ENCODE measurements at places on chromosomes 2 and 18.

- no peak for DNase-seq
Measured at GRCh38 chr18:48676346-48676745, 137.5 kb downstream of the CTIF start.

DNA sequence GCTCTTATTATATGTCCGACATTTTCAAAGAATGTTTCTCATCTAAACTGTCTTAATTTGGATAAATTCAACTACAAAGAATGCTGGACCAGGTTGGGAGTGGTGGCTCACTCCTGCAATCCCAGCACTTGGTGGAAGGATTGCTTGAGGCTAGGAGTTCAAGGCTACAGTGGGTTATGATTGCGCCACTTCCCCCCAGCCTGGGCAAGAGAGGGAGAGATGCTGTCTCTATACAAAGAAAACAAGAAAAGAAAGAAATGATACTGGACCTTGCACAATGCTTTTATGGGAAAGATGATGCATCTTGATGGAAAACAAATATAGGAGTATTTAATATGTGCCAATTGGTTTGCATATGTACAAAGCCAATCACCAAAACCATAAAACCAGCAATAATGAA lies 296.7 kb downstream of the LPIN1 start:
- no peak for DNase-seq

GRCh38 chr18:63290166-63290820 lies 29.3 kb downstream of the BCL2 start:
- no peak for DNase-seq

DNA sequence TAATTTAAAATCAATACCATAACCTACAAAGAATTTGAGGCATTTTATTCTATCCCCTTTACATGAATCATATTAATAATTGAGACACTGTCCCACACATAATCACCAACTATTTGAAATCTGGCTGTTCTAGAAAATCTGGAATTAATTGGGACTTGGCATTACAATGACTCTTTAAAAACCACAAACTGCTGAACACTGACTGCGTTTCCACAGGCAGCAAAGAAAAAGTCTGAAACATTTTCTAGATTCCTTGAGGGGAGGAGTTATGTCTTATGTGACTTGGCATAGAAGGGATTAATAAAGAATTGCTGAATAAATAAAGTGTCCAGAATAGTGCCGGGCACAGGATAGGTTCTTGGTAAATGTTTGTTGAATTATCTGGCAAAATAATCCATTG lies 61.4 kb downstream of the GPR39 start:
- DNase-seq: no peak

- DNase-seq: no peak
Measured at GRCh38 chr2:179141206-179141605, 91.3 kb upstream of the CCDC141 start.

GRCh38 chr2:59584958-59585357 lies 968.5 kb downstream of the BCL11A start:
- DNase-seq: peak; percentile 13

DNA sequence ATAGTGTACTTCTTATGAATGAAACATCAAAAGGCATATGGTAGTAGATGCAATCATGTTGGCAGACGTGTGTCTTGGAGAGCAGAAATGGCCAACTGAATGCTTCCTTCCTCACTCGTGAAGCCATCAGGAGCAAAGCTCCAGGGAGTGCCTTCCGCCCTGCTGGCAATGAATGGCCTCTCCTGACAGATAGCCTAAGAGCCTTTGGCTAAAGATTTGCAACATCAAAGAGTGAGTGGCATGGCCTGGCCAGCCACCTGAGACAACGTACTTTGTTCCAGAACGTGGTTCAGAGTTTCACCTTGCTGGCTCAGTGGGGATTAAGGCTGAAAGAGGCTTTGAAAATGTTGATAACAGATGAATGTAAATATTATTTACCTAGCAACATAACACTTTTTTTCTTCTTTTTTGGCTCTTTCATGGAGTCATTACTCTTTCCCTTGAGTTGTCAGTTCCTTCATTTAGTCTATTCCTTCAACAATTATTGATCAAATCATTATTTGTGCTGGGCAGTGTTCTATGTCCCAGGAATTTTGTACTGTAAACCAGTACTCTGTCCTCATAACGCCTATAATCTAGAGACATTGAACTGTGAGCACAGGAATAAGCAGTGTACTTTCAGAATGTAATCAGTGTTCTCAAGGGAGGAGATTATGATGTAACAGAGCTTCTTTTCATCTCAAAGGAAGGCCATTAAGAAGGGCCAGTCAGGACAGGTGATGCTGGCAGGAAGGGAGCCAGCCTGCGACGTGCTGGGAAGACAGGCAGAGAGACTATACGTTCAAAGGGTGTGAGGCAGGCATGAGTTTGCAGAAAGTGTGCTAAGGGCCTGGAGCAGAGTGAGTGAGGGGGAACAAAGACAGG lies 59.4 kb upstream of the SH3RF3 start:
- no peak for DNase-seq

DNA sequence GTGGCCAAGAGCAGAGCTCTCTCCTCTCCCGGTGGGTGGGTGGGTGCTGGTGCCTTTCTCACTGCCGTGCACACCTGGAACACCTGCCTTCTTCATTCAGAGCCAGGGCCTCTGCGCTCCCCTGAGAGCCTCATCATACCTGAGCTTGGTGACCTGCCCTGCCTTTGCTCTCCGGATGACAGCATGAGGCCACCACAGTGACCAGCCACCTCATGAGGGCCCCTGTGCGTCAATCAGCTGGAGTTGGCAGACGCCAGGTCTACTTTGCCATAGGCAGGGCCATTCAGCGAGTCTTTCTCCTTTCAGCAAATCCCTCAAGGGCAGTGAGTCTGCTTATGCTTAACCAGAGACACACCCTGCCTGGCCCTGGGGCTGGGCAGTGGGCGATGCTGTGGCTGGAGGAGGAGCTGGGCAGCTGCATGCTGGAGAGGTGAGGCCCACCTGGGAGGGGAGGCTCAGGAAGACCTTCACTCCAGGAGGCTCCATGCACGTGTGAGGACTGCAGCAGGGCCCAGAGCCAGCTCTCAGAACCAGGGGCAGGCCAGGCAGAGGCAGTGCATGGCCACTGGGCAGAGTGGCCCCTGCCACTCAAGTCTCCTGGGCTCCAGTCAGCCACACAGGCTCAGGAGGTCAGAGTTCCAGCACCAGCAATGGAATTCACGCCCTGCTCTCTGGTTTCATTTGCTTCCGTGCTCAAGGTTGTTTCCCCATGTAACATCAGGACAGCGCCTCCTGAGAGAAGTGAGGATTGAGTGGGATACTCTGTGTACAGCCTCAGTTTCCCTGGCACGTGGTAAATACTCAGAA lies 417.5 kb upstream of the MYT1L start:
- no peak for DNase-seq

DNA sequence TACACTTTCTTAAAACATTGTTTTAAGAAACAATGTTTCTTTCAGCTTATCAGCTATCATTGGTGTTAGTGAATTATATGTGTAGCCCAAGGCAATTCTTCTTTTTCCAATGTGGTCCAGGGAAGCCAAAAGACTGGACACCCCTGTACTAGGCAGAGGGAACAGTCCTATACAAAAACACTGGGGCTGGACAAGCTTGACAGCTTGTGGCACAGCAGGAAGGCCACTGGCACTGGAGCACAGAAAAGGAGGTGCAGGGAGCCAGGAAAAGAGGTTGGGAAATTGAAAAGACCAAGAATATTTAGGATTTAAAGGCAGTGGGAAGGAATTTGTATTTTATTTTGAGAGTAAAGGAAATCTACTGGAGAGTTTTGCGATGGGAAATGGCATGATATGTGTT lies 47.7 kb downstream of the SRD5A2 start:
- no peak for DNase-seq

- DNase-seq: no peak
Measured at GRCh38 chr2:179543361-179543901, 278.8 kb upstream of the SESTD1 start.

DNA sequence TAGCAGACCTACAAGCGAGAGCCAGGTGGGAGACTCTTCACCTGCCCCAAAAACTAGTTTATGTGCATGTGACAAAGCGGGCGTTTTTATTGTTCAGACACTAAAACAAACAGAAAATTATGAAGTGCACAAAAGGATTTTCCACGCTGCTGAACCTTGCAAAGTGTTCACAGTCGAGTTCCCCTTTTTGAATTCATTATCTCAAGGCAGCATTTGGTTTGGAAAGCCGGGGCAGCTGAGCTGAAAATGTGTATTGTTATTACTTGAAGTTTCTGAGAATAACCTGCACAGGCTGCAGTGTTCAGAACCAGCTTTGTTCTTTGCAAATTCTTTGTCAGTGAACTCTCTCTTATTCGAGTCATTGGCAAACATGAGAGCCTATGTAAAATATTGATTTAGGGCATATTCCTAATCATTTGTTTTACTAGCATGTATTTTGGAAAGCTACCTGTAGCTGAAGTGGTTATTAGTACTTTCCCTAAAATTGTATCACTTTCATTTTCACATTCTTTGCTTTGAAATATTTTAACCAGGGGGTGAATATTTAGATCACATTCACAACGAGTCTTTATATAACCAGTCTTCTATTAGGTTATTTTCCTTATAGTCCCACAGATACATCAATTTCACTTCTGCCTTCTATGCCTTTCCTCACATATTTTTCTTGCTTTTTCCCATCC lies 59.5 kb downstream of the LRRTM1 start:
- no peak for DNase-seq

DNA sequence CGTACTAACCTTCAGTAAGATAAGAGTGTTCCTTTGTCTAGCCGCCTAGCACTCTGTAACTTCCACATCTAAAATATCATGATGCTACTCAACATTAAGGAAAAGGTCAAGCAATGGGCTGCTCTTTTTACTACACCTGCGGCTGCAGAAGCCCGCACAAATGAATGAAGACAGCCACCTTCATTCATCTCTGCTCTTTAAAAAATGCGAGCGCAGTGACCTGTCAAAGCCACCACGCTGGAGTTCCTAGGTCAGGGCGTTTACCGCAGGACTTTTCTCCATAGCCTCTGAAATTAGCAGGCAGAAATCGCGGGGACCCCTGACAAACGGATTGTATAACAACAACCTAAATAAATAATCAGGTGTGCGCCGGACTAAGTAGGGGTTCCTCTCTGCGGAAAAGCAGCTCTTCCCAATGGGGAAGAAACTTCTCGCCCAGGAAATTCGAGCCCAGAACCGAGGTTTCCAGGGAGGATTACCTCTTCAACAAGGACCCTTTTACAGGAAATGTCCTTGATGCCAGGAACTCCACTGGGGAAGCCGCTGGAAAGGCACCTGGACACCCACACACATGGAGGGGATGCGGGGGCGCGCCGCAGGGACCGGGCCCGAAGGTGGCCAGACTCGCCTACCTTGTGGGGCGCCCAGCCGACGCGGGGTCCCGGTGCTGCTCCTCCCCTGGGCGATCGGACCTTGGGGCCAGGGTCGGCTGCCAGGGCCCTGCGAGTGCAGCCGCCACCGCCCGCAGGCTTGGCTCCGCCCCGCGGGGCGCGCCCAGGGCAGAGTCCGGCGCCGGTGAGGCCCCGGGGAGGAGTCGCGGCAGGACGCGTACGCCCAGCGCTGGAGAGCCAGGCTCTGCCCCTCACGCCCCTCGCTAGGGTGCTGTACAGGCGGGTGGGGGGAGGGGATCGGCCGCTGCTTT lies at the start of gene CCDC68:
Gene CCDC68 (minus strand): TSS at position 758 of the 922 bp plus-strand sequence. CDS start 16,670 bp downstream, outside the sequence.
- DNase-seq: no peak

DNA sequence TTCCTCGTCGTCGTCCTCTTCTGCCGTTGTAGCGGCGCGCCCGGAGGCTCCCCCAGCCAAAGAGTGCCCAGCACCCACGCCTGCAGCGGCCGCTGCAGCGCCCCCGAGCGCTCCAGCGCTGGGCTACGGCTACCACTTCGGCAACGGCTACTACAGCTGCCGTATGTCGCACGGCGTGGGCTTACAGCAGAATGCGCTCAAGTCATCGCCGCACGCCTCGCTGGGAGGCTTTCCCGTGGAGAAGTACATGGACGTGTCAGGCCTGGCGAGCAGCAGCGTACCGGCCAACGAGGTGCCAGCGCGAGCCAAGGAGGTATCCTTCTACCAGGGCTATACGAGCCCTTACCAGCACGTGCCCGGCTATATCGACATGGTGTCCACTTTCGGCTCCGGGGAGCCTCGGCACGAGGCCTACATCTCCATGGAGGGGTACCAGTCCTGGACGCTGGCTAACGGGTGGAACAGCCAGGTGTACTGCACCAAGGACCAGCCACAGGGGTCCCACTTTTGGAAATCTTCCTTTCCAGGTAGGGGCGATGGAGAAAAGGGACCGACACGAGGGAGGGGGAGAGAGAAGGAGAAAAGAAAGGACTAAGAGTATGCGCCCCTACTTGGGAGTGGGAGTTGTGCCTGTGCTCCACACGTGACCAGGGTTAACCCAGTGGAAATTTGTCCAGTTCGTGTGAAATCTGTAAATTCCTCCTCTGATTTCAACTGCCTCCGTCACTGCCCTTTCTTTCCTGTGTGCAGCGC lies 800 bp downstream of the HOXD13 start:
- DNase-seq: no peak

DNA sequence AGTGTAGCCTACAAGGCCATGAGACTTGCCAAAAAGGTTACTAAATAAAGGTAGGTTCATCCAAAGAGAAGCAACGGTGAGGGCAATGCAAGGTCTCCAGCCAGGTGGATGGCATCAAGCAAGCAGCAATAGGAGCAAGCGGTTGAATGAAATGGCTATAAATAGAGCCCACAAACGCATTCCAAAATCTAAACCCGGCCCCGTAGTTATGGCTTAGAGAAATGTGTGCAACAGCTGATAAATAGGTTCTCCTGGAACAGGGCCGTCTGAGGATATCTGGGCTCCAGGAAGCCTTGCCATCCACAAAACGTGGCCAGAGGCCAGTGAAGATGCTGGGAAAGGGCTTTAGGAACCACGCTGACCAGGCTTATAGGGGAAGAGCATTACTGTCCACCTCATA lies 146.1 kb upstream of the PID1 start:
- no peak for DNase-seq

DNA sequence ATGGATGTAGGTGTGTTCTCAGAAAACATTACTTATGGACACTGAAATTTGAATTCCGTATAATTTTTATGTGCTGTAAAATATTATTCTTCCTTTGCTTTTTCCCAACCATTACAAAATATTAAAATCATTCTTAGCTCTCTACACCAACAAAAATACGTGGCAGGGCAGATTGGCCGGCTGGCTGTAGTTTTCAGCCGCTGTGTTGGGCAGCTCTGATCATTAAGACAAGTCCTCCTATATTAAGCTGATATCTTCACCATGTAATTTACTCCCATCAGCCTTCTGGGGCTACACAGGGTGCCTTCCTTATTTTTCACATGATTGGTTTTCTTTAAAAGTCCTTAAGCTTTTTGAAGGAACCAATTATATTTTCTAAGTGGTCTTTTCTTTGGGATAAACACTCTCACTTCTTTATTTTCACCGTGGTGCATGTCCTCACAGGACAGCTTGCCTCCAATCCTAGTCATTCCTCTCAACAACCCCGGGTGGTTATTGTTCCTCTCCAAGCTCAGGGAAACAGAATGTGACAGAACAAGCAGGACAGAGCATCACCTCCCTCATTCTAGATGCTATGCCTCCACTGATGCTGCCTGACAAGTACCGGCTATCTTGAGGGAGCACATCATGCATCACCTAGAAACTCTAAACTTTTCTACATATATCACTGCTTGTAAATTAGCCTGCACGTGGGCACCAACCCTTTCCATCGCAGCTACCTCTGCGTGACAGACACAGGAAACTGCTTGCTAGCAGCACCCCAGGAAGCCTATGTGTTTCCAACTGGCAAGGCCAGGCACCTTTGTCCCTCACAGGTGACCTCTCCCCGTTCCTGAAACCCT lies 362.3 kb downstream of the MYCN start:
- no peak for DNase-seq
